ENCODE measurements at places on chromosomes 3 and 15.
A peak's percentile ranks its signal among the peaks of the same experiment; 100 is the strongest.

DNA sequence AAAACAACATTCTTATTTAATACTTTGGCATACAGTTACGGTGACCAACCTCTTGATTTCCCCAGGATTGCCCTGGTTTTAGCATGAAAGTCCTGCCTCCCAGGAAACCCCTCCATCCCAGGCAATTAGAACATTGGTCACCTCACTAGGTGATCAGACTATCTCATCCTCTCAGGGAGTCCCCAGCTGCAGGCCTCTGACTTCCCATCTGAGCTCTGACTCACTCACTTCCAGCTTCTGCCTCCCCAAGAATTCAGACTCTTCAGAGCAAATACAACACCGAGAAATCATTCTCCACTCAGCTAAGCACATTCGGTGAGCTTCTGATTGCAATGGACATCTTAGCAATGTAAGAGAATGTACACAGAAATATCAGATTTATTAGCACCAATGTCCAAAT is 92.4 kb upstream of the HES1 start:
- DNase-seq, result peak; percentile 79

GRCh38 chr3:4071481-4072184 is 231.5 kb upstream of the SETMAR start:
- no peak for DNase-seq

DNA sequence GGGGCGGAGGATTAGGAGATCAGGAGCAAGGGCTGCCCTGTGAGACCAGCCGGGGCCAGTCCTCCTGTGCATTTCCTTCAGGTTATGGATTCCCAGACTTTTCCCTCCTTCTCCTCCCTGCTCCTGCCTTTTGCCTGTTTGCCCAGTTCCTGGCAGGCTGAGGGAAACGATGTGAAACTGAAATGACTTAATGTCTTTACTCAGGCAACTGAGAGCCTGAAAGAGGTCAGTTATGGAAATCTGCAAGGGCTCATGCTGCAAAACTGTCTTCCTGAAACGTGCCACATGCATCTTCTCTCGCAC is 57.2 kb downstream of the MESD start:
- no peak for DNase-seq

DNA sequence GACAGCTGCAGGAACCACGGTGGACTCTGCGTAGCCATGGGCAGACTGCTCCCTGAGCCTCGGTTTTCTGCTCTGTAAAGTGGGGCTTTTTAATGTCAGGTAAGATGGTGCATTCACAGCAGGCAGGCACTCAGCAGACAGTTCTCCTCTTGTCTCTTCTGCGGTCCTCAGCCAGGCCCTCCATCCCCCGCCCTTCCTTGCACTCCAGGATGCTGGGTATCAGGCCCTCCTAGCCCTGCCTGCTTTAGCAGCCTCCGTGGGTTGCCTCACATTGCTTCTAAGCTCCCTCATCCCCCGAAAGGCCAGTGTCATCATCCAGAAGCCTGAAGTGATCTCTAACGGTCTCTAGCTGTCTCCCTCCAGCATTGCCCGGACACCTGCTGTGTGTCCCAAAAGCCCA is 115.7 kb downstream of the WNT7A start:
- DNase-seq, result no peak

- DNase-seq, result no peak
Measured at GRCh38 chr3:134287512-134287911, 36.9 kb upstream of the RYK start.

- peak; percentile 63 for DNase-seq
Measured at GRCh38 chr3:48952510-48953118, 34.0 kb downstream of the ARIH2 start.

GRCh38 chr3:61111825-61112224 is 139.4 kb downstream of the FHIT start:
- DNase-seq, result no peak

GRCh38 chr3:9088441-9089353 is 125.4 kb upstream of the RAD18 start:
- no peak for DNase-seq

DNA sequence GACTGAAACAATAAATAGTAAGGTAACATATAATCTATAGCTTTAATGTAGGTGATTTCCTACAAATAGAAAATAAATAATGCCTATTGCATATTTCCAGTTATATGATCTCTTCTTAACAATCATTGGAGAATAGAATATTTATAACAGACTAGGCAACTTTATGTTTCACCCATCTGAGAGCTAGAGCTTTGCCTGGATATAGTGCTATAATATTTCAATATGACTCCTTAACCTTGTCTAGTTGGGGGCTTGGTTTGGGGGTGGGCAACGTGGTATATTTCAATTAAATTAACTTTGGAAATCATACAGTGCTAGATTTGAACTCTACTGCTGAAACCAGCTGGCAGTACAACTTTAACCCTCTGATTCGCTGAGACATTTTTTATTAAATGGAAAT is 265.2 kb downstream of the CNTN4 start:
- no peak for DNase-seq

DNA sequence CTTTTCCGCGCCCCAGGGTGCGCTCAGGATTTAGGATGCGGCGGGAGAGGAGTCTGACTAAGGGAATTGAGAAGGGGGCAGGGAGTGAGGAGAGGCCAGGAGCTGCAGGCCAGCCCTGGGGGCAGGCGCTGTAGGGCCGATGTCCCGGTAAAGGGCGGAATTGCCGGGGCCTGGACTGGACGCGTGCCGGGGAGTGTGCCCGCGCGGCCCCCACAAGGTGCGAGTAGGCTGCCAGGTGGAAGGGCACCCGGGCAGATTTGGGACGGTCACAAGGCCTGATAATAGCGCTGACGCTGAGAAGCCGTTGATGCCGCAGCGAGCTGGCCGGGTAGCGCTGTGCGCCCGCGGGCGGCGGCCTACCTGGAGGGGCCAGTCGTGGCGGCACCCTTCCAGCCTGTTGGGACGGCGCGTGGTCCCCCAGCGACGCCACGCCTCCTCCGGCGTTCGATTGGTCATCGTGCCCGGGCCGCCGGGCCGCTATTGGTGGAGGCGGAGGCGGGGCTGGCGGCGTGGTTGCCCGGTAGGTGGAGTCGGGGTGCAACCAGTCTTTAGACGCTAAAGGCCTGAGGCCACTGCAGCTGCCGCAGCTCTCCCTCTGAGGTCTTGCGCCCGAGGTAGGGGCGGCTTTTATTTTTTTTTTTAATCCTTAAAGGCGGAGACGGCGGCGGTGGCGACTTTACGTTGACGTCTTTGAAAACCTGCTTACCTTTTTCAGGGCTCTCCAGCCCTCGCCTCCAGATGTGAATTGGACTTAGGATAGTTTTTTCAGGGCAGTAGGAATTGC is 903 bp downstream of the SLC25A38 start:
- peak; percentile 95 for DNase-seq

GRCh38 chr3:112508261-112508660 is 9.0 kb upstream of the BTLA start:
- DNase-seq, result peak; percentile 43

DNA sequence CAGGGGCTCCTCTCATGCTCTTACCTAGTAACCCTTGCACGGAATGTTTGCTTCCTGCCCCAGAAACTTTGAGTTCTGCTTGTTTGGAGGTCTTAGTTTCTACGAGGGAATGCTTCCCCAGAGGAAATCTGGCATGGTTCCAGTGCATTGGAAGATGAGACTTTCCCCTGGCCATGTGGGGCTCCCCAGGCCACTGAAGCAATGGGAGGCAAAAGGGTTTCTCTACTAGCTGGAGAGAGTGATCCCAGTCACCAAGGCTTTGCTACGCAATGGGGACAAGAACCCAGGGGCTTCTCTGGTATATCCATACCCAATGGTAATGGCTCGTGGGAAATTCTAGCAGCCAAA is 44.2 kb upstream of the RPL32 start:
- DNase-seq, result no peak

DNA sequence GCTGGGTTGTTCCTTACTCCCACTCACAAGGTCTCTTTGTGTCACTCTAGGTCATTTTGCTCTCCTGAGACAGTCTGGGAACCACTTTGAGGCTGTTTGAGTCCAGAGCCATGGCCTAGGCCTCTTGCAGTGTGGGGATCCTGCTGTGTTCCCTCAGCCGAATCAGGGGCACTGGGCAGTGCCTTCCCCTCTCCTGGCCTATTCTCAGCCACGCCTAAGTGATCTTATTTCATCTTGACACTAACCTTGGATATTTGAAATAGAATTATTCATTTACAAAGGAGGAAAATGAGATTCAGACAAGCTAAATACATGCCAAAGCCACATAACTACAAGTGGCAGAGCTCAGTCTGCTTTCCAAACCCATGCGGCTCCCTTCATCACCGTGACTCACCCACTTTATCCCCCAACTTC is 557.2 kb upstream of the TBL1XR1 start:
- DNase-seq, result no peak

DNA sequence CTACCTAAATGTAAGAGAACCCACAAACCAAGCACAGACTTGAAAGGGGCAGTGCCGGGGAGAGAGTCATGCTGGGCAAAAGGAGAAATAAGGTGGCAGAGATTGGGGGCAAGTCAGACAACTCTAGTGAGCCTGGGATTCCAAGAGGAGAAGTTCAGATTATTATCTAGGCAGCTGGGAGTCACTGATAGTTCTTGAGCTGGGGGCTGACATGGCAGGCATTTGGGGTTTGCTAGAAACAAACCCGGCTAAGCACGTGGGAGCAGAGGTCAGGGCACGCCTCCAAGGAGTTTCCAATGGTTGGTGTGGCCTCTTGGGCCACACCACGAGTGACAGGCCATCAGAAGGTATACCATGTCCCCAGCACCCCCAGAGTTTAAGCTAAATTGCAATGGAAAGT is 27.6 kb downstream of the SLC6A6 start:
- no peak for DNase-seq

DNA sequence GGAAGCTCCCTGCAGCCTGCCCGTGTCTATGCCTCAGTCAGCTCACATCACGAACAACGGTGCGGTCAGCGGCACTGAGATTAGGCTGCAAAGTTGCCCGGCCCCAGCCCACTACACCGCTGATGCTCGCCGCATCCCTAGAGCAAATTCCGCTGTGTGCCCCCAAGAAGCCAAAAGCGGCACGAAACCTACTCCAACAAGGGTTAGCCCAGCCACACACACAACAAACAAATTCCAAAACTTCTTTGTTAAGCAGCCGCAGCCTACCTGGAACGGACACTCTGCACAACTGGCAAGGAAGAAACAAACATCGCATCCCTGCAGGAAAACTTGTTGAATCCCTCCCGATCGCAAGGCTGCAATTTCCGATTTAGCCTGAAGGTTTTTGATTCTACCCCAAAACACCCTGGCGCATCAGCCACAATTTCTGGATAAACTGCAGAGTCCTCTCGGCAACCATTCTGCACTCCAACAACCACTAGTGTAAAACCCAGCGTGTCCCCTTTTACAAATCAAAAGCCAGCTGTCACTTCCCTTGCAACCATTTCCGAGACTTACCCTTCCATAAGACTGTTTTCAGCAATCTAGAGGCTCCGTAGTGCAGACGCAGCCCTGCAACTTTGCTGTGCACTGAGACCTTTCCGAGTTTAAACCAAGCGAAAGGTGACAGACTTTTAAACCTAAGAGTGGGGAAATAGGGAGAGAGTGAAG is 449 bp downstream of the ROBO1 start:
- peak; percentile 52 for DNase-seq

DNA sequence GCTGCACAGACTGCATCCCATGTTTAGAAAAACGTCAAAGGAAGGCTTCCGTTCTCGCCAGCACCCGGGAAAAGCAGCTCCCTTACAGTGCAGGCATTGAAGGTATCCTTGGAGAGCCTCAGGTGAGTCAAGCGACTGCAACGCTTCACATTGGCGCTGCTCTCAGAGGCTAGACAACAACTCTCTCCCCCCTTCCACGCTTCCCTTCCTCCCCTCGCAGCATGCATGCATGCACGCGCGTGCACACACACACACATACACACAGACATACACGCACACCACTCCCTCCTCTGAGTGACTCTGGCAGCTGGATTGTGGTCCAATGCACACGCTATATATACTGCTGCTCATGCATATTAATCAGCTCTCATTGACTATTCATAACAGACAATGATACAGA is 191.1 kb downstream of the PDZRN3 start:
- no peak for DNase-seq

- DNase-seq, result no peak
Measured at GRCh38 chr15:36608180-36608579, 28.8 kb downstream of the CDIN1 start.

DNA sequence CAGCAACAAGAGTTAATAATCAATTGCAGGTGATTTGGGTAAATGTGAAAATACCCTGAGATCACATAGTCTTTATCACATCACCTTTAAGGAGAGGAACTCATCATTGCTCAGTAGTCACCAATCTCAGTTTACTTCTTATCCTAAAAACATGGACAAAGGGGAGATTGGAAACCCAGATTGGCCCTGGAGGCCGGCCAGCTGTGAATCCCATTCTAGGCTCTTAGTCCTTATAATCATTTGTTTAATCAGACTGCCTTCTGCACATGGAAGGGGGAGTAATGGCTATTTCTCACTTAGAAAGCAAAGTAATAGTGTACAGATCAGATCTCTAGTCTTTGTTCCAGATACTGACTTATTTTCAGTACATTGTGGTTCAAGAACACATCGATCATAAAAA is 37.2 kb upstream of the CPB1 start:
- DNase-seq, result no peak

DNA sequence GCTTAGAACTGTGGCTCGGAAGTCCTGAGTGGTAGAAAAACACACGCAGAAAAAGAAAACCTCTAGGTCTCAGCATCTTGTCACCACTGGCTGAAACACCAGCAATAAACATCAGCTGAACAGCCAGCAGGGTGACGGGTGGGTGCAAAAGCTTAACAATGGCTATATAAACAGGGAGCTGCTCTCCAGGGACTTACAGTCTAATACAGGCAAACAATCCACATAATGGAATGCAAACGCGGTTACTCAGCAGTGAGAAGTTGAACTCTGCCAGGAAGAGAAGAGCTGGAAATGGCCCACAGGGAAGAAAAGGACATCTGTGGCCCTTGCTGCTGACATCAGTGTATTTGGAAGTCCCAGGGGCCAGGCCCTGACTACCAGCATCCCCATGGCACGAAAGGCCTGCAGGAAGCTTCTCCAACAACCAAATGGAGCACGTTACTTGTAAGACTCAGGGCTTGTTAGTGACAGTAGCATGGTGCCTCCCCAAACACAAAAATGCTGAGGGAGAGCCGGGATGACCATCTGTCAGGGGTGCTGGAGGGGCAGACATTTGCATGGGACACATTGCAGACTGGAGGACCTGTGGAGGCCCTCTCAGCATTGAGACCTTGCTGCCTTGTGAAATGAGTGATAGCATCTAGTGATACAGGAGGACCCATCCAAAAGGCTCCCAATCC is 3.0 kb downstream of the HEG1 start:
- DNase-seq, result peak; percentile 71

All from dermis blood vessel endothelial cell (primary cell).